ENCODE measurements at places on chromosomes 4 and X. TPM values are rescaled to one million over a fixed set of nuclear protein-coding genes. Genes with fewer than 3 reads are reported as not detected.

The SPARCL1 gene
- total RNA-seq, result not detected

The BEX1 gene
- total RNA-seq, result 3.7 TPM

The P2RY4 gene
- total RNA-seq, result not detected

The SPATA18 gene
- 9.4 TPM for total RNA-seq

The MAOB gene
- 0.89 TPM for total RNA-seq

The CENPVL3 gene
- total RNA-seq, result not detected

The SPIN2A gene
- not detected for total RNA-seq

The SH3TC1 gene
- 6.7 TPM for total RNA-seq

The PDGFC gene
- 62.8 TPM for total RNA-seq

The AGTR2 gene
- not detected for total RNA-seq

The TLR1 gene
- total RNA-seq, result 1.9 TPM

The SLC2A9 gene
- 2.8 TPM for total RNA-seq

The LRP2BP gene
- total RNA-seq, result not detected

The PAGE1 gene
- not detected for total RNA-seq

The CORIN gene
- total RNA-seq, result 44.7 TPM

The MAGEC2 gene
- not detected for total RNA-seq

The FMR1NB gene
- not detected for total RNA-seq

The TRIM61 gene
- total RNA-seq, result 1.4 TPM

The ERCC6L gene
- total RNA-seq, result 2.6 TPM

The IL1RAPL1 gene
- total RNA-seq, result 0.58 TPM

The MOB1B gene
- 9.5 TPM for total RNA-seq

The SASH3 gene
- total RNA-seq, result not detected

The FGFR3 gene
- total RNA-seq, result 0.89 TPM

The NLGN3 gene
- total RNA-seq, result not detected

The EDA gene
- under 0.01 TPM for total RNA-seq

The FSTL5 gene
- total RNA-seq, result not detected

The MAGEC1 gene
- not detected for total RNA-seq

The FHDC1 gene
- 0.18 TPM for total RNA-seq

The MID1IP1 gene
- 97.7 TPM for total RNA-seq

The GEMIN8 gene
- 58.5 TPM for total RNA-seq

The CFAP47 gene
- not detected for total RNA-seq

The HS3ST1 gene
- not detected for total RNA-seq

The BEND4 gene
- total RNA-seq, result 0.29 TPM

The MAGED4 gene
- total RNA-seq, result 19.0 TPM

The CLDN34 gene
- total RNA-seq, result not detected

The C4orf46 gene
- total RNA-seq, result 6.1 TPM

The NEIL3 gene
- 8.2 TPM for total RNA-seq

The KLB gene
- not detected for total RNA-seq

The HMX1 gene
- total RNA-seq, result 0.58 TPM

The RAI2 gene
- not detected for total RNA-seq

The PLA2G12A gene
- 13.5 TPM for total RNA-seq

The UGT2B10 gene
- total RNA-seq, result not detected

The CT47B1 gene
- not detected for total RNA-seq

The APELA gene
- total RNA-seq, result not detected

The SULT1B1 gene
- total RNA-seq, result 1.2 TPM
